CD8-positive, alpha-beta memory T cell (primary cell): ENCODE measurements at places on chromosomes 3 and 15.

GRCh38 chr3:25474052-25474451 is 46.0 kb downstream of the RARB start:
- DNase-seq = no peak

- DNase-seq = no peak
These were observed 59.4 kb downstream of the DENND4A start for GRCh38 chr15:65732698-65733097.

- no peak for DNase-seq
These were observed 119.9 kb downstream of the MBNL1 start for GRCh38 chr3:152388631-152389030.

DNA sequence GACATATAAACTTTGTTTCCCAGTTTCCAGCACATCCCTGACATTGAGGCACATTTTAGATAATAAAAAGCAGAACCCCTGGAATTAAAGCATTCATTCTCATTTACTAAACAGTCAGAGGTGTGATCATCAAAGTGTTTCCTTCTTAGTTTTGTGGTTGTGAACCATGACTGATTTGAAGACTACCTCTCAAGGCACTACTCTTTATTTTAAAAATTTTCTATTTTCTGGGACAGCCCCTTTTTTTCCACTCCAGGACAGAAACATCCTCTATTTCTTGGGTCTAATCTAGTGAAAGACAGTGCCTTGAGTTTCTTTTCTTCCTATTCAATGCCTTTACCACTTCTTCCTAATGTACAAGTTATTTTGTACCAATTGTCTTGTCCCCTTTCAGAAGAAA is 5.2 kb downstream of the SST start:
- DNase-seq = no peak

GRCh38 chr15:26158176-26158575 is 295.0 kb upstream of the ATP10A start:
- DNase-seq = no peak

DNA sequence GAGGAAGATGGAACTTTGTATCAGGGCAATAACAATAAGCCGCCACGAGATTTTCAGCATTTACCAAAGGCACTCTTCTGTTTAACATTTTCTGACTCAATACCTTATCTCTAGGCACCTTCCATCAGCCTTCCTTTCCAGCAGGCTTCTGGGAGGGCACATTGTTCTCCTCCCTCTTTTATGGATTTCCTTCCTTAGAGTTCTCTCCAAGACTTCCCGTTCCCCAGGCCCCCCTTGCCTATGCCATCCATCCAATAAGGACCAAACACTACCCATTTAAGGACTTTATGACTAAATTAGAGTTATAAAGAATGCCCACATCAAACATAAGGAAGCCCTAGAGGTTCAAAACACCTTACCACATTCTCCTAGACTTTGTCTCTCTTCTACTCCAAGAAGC is 71.0 kb upstream of the ACP3 start:
- DNase-seq = no peak

GRCh38 chr3:60269377-60269776 is 981.9 kb downstream of the FHIT start:
- no peak for DNase-seq

DNA sequence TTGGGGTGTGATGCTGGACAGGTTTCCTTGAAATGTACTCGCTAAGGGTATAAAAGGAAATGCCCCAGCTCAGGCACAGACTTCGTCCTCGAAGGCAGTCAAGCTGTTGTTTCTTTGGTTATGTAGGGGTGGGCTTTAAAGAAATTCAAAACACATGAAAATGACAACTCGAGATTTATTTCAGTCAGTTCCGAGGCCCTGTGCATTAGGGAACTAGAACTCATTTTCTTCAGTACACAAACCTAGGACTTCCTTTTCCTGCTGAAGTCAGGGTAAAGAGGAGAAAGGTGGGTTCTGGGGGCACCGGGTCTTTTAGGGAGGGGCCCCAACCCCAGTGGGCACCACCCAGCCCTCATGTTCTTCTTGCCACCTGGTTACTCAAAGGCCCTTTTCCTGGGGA is 7.7 kb downstream of the CCR9 start:
- no peak for DNase-seq
